Mesothelial cell of epicardium (in vitro differentiated cells): ENCODE measurements at places on chromosomes 6 and 20. TPM values are rescaled to one million over a fixed set of nuclear protein-coding genes. Genes with fewer than 3 reads are reported as not detected.

Gene SYNGAP1
- 57.7 to 66.1 TPM (median 65.1 TPM) in 3 replicates for total RNA-seq

Gene GJA1
- 125 to 140 TPM (median 136 TPM) in 3 replicates for total RNA-seq

Gene FERMT1
- 21.9 to 24.7 TPM (median 22.4 TPM) in 3 replicates for total RNA-seq

Gene HLA-G
- 0.29 to 0.70 TPM (median 0.56 TPM) in 3 replicates for total RNA-seq

Gene SNX3
- 74.3 to 80.6 TPM (median 74.4 TPM) in 3 replicates for total RNA-seq

Gene CDH22
- total RNA-seq, result 0.14 to 0.18 TPM in 2 of 3 replicates, not detected in the other

Gene LAMA5
- total RNA-seq, result 571 to 618 TPM (median 601 TPM) in 3 replicates

Gene NOX3
- not detected in 3 replicates for total RNA-seq

Gene KIF25
- total RNA-seq, result 0.47 to 1.6 TPM (median 0.95 TPM) in 3 replicates
